Islet precursor cell (in vitro differentiated cells): ENCODE measurements at places on chromosomes 5 and 9.
A peak's percentile ranks its signal among the peaks of the same experiment; 100 is the strongest.

GRCh38 chr9:19470567-19470966 is 61.8 kb downstream of the ACER2 start:
- no peak for DNase-seq

- DNase-seq = no peak
Observed at GRCh38 chr9:125332527-125332926, 70.9 kb downstream of the GAPVD1 start.

DNA sequence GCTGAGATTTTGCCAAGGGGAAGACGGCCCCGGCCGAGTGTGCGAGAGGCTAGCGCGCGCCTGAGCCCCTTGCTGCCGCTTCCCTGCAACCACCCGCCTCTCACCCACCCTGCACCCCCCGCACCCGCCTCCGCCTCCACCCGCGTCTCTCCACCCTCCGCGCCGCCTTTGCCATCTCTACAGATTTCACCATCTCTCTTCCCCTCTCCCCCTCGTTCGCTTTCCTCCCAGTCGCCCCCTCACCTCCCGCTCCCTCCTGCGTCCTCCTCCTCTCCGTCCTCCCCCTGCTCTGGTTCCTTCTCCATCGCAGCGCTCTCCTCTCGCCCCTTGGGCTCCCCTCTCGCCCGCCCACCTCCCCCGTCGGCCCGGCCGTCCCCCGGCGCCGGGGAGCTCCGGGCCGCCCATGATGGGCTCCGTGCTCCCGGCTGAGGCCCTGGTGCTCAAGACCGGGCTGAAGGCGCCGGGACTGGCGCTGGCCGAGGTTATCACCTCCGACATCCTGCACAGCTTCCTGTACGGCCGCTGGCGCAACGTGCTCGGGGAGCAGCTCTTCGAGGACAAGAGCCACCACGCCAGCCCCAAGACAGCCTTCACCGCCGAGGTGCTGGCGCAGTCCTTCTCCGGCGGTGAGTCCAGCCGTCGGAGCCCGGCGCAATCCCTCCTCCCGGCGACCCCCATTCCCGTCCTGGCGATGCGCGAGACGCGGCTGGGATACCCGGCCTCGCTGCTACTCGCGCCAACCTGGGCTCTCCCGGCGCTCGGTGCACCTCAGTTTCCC is at the start of gene PRDM12:
PRDM12 (plus strand) TSS at position 344 of the 778 bp plus-strand sequence; CDS start at position 404, 60 bp downstream.
- DNase-seq = no peak

- DNase-seq = no peak
Observed at GRCh38 chr5:34564710-34565235, 91.4 kb upstream of the RAI14 start.

DNA sequence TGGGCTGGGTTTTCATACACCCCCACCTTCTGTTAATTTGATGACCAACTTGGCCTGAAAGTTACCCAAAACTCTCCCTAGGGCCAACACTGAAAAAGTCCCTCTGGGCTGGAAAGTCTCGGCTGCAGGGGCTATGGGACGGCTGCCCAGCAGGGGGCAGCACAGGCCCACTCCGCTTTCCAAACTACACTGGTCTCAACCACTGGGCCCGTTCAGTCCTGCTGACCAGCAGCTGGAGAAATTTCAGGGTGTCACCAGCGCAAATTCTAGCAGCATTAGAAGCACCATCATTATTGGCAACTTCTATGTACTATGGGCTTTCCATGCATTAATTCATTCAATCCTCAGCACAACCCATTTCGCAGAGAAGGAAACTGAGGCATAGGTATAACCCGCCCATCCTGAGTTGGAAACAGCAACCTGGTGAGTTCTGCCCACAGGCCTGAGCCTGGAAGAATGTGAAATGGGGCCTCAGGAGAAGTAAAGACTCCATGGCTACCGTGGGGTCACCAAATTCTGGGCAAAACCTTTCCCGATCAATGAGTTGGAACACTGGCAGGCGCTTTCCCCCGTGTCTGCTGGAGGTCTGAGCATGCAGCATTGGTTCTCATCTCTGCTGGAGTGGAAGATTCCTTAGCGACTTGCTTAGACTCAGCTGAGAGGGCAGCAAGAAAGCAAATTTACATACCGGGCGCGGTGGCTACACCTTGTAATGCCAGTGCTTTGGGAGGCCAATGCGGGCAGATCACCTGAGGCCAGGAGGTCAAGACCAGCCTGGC is 9.7 kb downstream of the ORM2 start:
- DNase-seq = peak; percentile 75

GRCh38 chr9:470552-471194 is 256.0 kb downstream of the DOCK8 start:
- DNase-seq = no peak

GRCh38 chr5:140608722-140609121 is 24.3 kb downstream of the CD14 start:
- DNase-seq = no peak

GRCh38 chr5:55036477-55036876 is 12.4 kb downstream of the GZMK start:
- no peak for DNase-seq
